ENCODE measurements at places on chromosomes 12 and 14.

- no peak for DNase-seq
These were observed 907.2 kb downstream of the LRFN5 start for GRCh38 chr14:42513837-42514236.

DNA sequence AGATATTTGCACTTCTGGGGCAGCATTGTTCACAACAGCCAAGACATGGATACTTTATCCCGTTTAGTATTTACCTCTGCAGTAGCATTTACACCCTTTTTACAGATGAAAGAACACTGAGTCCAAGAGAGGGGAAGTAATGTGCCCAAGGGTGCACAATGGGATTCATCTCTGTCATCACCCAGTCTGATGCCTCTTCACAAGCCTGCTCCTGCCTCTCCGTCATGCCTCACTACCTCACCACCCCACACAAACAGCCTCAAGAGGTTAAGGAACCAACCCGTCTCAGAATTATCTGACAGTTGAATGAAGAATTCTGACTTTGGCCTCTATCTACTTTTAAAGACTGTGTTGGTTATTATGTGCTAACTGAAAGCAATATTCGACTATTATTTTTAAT lies 368.4 kb downstream of the ATP23 start:
- no peak for DNase-seq

GRCh38 chr12:33529810-33530209 lies 90.2 kb upstream of the SYT10 start:
- DNase-seq, result no peak

- no peak for DNase-seq
These were observed 93.1 kb downstream of the RMST start for GRCh38 chr12:97555547-97556187.
